ENCODE measurements at places on chromosomes 6 and 20.

- DNase-seq, result no peak
Measured at GRCh38 chr6:45388328-45388727, 10.6 kb upstream of the SUPT3H start.

DNA sequence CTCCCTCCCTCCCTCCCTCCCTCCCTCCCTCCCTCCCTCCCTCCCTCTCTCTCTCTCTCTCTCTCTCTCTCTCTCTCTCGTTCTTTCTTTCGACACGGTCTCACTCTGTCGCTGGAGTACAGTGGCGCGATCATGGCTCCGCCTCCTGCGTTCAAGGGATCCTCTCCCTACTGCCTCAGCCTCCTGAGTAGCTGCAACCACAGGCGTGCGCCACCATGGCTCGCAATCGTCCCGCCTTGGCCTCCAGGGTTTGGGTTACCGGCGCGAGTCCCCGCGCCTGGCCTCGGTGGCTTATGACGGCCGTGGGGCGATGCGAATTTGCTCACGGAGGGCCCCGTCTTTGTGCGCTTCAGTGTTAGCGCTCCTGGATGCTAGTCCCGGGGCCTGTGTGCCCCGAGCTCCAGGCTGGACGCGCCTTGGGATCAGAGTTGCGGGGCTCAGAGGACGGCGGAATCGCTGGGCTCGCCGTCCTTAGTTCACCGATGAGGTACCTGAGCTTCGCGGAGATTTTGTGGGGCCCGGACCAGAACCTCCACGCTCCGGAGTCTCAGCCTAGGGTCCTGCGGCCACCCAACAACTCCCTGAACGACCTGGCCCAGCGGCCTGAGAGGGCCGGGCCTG, 45.2 kb downstream of the MCUR1 start:
- no peak for DNase-seq

DNA sequence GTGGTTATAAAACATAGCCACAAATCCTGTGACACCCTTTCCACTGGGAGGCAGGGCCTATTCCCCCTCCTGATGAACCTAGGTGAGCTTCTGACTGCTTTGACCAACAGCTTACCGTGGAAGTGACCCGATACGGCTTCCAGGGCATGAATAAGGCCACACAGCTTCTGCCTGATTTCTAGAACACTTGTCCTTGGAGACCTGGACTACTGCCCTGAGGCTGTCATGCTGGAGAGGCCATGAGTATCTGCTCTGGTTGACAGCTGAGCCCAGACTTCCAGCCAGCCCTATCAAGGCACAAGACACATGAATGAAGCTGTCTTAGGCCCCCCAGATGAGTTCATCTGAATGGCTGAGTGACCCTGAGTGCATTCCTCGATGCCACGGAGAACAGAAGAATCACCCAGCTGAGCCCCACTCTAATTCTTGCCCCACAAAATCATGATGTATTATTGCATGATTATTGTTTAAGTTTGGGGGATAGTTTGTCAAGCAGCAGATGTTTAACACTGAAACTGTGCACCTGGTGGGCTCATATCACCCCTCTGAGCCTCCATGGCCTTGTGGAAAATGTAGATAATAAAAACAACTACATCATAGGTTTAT, 16.6 kb downstream of the TP53RK start:
- DNase-seq, result no peak

- no peak for DNase-seq
Measured at GRCh38 chr6:42520786-42521607, 42.8 kb upstream of the UBR2 start.

All from mucosa of gallbladder (tissue), 1 donor.